ENCODE measurements at places on chromosomes 16 and 17.

DNA sequence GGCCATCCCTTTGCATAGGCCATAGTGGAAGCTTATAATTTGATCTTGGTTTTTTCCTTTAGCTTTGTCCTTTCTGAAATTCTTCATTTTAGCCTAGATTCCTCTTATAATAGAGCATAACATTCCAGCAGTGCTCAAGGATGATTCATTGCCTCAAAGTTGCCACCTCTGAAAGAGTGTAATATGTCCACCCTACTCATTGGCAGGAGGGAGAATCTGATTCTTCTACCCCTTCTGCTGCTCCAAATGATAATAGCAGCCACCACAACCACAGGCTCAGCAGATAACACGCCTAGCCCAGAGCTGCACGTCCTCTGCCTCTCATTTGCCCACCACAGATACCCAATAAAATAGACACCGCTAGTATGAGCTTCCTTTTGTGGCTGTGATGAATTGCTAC is 337.4 kb upstream of the HSBP1 start:
- DNase-seq: no peak

DNA sequence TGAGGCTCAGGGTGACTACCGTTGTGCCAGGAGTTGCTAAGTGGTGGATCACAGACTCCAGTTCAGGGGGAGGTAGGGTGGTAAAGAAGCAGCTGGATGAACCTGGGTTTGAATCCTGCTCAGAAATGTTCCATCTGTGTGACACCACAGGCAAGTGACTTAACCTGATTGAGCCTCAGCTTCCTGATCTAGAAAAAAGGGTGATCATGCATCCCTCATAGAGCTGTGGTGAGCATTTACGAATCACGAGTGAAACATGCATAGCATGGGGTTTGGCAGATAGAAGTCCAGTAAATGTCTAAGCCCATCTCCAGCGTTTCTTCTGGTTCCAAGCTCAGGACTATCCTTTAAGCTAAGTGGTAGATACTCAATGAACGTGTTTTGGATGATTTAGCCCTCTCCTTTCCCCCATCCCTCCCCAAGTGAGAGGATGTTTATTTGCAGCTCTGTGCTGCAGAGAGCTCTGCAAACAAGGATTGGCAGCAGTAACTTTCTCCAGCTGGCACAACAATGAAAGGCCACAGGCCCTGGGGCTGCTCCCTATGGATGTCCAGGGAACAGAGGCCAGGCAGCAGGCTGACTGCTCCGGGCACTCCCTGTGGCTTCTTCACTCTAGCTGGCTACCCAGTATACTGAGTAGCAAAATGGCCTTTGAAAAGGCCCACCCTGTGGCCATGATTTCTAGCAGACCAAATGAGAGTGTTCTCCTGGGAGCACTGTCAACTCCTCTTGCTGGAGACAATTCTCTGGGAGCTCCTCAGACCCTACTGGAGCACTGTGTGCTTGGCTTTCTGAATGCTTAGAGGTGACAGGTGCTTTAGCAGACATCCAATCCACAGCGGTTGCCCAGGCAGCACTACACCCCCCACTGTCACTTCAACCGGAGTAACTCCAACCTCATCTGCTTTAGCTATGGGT is 21.3 kb downstream of the CA4 start:
- DNase-seq: no peak

DNA sequence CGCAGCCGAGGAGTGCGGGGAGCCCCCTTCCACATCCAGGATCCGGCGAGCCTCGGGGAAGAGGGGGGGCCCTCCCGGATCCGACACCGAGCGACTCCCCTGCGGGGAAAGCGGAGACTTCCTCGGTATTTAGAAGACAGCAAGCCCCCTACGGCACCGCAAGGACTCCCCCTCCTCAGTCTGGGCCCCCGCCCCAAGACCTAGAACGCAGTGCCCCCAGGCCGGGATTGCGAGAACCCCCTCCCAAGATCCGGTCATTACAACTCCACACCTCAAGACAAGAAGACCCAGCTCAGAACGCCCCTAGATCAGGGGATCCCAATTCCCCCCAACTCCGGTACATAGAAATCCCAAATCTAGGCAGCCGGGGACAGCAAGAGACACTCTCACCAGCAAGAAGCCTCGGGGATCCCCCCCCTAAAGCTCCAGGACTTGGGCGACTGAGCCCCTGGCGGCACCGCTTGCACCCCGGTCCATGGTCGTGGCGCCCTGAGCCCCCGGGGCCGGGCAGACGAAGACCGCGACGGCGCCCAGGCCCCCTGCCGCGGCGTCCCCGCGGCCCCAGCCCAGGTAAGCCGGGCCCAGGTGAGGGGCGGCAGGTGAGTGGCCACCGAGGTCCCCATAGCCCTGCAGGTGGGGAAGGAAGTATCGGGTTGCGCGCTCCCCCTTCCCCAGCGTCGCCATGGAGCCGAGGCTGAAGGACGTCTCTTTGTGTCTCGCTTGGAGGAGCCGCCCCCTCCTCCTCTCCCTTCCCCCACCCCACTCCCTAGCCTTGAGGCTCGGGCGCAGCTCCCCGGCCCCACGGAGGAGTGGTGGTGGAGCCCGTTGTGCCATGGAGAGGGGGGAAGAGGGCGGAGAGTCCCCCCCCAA is 641 bp downstream of the SBK1 start:
- no peak for DNase-seq

GRCh38 chr16:86609661-86610060 is 31.3 kb downstream of the FOXL1 start:
- no peak for DNase-seq

GRCh38 chr16:89094252-89094879 is 714 bp downstream of the ACSF3 start:
- no peak for DNase-seq

Measured in activated CD8-positive, alpha-beta memory T cell treated with anti-CD3 and anti-CD28 coated beads for 4 hours (primary cell).